ENCODE measurements at places on chromosomes 6 and 20. TPM values are rescaled to one million over a fixed set of nuclear protein-coding genes. Genes with fewer than 3 reads are reported as not detected.

- H3K27ac ChIP-seq = no peak overlapping the region
- H3K27me3 ChIP-seq = no peaks in the 10 kb centered on the region
- H3K4me1 ChIP-seq = peaks cover 6% of the 10 kb centered on the region
- no peak overlapping the region for H3K4me3 ChIP-seq
Observed at GRCh38 chr6:31394381-31394780, 9.0 kb upstream of the MICA start.

- H3K4me3 ChIP-seq = peak overlapping the region; percentile 74
- H3K4me1 ChIP-seq = peaks cover 13% of the 10 kb centered on the region
- ATAC-seq = peak; percentile 54
- no peaks in the 10 kb centered on the region for H3K27me3 ChIP-seq
Observed at GRCh38 chr20:10502098-10502526, 67.0 kb downstream of the SLX4IP start.

GRCh38 chr20:26207237-26207966 is 510.7 kb upstream of the ZNF337 start:
- H3K4me3 ChIP-seq = peak overlapping the region; percentile 71
- H3K36me3 ChIP-seq = no peaks in the 10 kb centered on the region
- ATAC-seq = no peak
- peaks cover 5% of the 10 kb centered on the region for H3K4me1 ChIP-seq
- H3K27ac ChIP-seq = no peak overlapping the region

DNA sequence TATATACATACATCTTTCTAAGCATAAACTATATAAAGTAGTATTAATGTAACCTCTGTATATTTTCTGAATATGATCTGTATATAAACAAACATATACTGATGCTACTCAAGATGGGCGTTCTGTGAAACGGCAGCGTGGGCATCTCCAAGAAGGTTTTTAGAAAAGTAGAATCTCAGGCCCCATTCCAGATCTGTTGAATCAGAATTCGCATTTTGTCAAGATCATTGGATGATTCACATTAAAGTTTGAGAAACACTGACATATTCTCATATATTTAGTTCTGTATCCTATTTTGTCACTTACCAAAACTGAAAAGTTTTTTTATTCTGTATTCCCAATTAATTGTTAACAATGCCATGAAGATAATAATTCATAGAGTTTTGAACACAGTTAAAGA is 5.5 kb downstream of the C6orf141 start:
- H3K4me1 ChIP-seq = peaks cover 6% of the 10 kb centered on the region
- H3K4me3 ChIP-seq = no peak overlapping the region
- H3K27me3 ChIP-seq = peaks cover 11% of the 10 kb centered on the region
- ATAC-seq = no peak

DNA sequence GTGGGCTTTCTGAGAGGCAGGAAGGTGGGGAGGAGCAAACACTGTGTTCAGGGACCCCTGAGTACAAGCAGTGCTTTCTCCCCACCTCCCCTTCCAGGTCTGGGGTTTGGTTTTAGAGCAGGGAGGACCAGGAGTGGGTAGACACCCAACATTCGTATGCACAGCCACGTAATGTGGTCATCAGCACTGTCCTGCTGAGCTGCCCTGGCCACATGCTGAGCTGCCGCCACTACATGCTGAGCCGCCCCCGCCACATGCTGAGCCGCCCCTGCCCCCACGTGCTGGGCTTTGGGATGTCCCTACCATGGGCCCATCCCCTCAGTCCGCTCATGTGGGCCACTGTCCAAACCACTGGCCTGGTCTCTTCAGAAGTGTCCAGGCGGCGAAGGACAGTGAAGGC is 214.9 kb upstream of the CST7 start:
- ATAC-seq = peak; percentile 10
- no peak overlapping the region for H3K27ac ChIP-seq
- no peak overlapping the region for H3K4me3 ChIP-seq

- H3K36me3 ChIP-seq = no peaks in the 10 kb centered on the region
- no peak overlapping the region for H3K4me3 ChIP-seq
- peaks cover 27% of the 10 kb centered on the region for H3K27me3 ChIP-seq
- no peak overlapping the region for H3K27ac ChIP-seq
Observed at GRCh38 chr6:17928514-17929430, 58.7 kb downstream of the KIF13A start.

DNA sequence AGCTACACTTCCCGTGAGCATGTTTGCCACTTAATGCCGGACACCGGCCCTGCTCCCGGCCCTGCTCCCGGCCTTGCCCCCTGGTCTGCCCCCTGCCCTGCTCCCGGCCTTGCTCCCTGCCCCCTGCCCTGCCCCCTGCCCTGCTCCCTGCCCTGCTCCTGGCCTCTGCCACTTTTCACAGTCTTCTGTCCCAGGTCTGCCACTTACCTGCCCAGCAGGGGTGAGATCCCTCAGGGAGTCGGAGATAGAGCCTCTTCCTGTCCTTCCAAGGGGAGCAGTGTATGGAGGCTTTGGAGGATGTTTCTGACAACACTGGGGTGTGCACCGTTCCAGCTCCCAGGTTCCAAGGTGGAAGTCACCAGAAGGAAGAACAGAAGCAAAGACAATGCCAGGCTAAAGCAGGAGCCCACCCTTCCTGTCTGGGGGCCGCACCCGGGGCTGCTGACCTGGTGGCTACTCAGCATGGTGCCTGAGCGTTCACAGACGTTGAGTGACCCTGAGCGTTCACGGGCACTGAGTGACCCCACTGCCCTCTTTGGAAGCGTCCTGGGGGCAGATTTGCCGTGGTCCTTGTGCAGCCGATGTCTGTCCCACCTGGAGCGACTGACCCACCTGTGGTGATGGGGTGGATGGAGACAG is 199.8 kb downstream of the DLL1 start:
- no peak overlapping the region for H3K4me3 ChIP-seq
- H3K36me3 ChIP-seq = peaks cover 15% of the 10 kb centered on the region
- peaks cover 17% of the 10 kb centered on the region for H3K4me1 ChIP-seq
- no peak for ATAC-seq

DNA sequence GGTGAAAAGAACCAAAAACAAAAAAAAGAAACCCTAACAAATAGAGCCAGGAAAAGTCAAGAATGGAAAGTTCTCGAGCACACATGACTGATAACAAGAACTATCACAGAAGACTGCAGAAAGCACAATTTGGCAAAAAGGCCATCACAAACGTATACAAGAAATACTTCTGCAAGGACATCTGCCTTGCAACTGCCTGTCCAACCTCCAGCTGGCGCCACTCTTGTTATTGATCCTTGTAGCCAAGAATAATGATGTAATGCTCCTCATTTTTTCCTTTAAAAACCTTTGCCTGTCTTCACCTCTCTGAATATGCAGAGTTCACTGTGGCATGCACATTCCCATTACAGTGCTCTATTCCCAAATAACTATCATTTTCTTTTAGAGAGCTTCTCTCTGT is 87.9 kb upstream of the BMP5 start:
- ATAC-seq = no peak
- H3K36me3 ChIP-seq = no peaks in the 10 kb centered on the region
- H3K4me3 ChIP-seq = no peak overlapping the region

- peaks cover 39% of the 10 kb centered on the region for H3K4me1 ChIP-seq
- no peaks in the 10 kb centered on the region for H3K36me3 ChIP-seq
- peaks cover 11% of the 10 kb centered on the region for H3K27me3 ChIP-seq
- no peak overlapping the region for H3K4me3 ChIP-seq
- no peak for ATAC-seq
- H3K27ac ChIP-seq = no peak overlapping the region
Observed at GRCh38 chr6:90442366-90442765, 144.5 kb downstream of the MAP3K7 start.

DNA sequence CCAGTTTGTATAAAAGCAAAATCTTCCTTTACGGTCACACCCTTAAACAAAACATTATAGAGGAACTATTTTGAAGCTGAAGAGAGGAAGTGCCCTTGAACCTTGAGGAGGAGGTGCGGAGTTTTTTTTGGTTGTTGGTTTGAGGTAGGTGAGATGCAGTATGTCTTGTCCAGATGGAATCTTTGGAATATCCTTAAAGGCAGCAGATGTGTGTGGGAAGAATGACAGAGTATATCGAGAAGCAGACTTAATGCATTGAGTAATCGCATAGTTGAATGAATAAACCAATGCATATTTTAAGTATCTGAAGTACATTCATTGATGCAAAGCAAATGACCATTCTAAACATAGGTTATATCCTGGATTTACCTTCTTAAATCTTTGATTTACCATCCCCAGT is 49.9 kb downstream of the AIG1 start:
- no peak overlapping the region for H3K4me3 ChIP-seq
- ATAC-seq = no peak
- H3K4me1 ChIP-seq = peaks cover 9% of the 10 kb centered on the region
- H3K27ac ChIP-seq = no peak overlapping the region
- no peaks in the 10 kb centered on the region for H3K27me3 ChIP-seq

DNA sequence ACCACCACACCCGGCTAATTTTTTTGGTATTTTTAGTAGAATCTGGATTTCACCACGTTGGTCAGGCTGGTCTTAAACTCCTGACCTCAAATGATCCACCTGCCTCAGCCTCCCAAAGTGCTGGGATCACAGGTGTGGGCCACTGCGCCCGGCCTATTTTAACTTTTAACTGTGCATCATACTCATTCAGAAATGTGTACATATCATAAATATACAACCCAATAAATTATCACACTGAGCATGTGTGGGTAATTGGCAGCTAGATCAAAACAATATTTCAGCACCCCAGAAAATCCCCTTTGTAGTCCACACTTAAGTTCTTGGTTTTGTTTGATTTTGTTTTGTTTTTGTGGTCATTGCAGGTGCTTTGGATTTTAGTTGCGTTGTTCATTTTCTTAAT is 228.9 kb upstream of the ZNF217 start:
- ATAC-seq = no peak
- H3K4me1 ChIP-seq = no peaks in the 10 kb centered on the region
- H3K27ac ChIP-seq = no peak overlapping the region
- H3K4me3 ChIP-seq = no peak overlapping the region
- no peaks in the 10 kb centered on the region for H3K27me3 ChIP-seq

GRCh38 chr20:58306421-58307261 is 2.9 kb upstream of the RAB22A start:
- peak overlapping the region; percentile 76 for H3K4me3 ChIP-seq
- peak; percentile 88 for ATAC-seq
- peaks cover 35% of the 10 kb centered on the region for H3K4me1 ChIP-seq
- no peaks in the 10 kb centered on the region for H3K27me3 ChIP-seq
- H3K36me3 ChIP-seq = peaks cover 38% of the 10 kb centered on the region

- no peaks in the 10 kb centered on the region for H3K36me3 ChIP-seq
- no peaks in the 10 kb centered on the region for H3K27me3 ChIP-seq
- no peak for ATAC-seq
- H3K27ac ChIP-seq = no peak overlapping the region
Observed at GRCh38 chr6:45132059-45132458, 196.1 kb upstream of the RUNX2 start.

DNA sequence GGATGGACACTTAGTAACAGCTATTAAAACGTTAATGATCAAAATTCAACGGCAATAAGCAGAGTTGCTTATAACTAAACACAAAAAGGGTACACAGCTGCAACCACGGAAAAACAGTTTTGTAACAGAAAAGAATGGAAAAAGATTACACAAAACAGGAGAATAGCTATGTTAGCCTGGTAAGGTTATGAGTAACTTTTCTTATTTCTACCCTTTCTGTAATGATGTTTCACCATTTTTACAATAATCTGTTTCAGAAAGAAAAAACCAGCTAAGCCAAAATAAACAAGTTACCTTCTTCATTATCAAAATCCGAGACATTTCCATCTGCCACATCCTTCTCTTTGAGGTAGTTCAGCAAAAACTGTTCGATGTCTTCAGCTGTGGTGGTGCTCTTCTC is 27.4 kb downstream of the TTI1 start:
- peaks cover 13% of the 10 kb centered on the region for H3K4me1 ChIP-seq
- H3K27me3 ChIP-seq = no peaks in the 10 kb centered on the region
- peaks cover 86% of the 10 kb centered on the region for H3K36me3 ChIP-seq
- peak overlapping the region; percentile 5 for H3K4me3 ChIP-seq
- peak; percentile 34 for ATAC-seq

- H3K27ac ChIP-seq = no peak overlapping the region
- H3K36me3 ChIP-seq = no peaks in the 10 kb centered on the region
- H3K27me3 ChIP-seq = peaks cover 36% of the 10 kb centered on the region
- H3K4me3 ChIP-seq = no peak overlapping the region
- no peaks in the 10 kb centered on the region for H3K4me1 ChIP-seq
Observed at GRCh38 chr6:27593200-27593818, 120.4 kb upstream of the ZNF184 start.

DNA sequence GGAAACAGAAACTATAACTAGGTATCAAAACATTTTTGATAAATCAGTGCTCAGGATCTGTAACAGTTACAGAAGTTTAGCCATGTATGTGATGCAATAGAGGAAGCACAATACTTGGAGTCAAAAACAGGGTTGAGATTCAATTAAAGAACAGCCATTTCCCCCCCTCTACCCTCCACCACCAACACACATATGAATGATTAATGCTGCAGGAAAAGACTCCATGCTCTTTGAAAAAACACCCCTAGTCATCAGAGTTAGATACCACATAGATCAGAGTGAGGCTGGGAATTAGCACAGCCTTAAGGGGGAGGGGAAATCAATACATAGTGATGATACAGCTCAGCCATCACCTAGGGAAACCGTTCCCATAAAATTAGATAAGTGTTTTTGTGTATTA is 108.9 kb upstream of the EMILIN3 start:
- H3K36me3 ChIP-seq = peaks cover 69% of the 10 kb centered on the region
- H3K27ac ChIP-seq = peak overlapping the region; percentile 15
- H3K27me3 ChIP-seq = no peaks in the 10 kb centered on the region
- no peak for ATAC-seq
- peaks cover 19% of the 10 kb centered on the region for H3K4me1 ChIP-seq

DNA sequence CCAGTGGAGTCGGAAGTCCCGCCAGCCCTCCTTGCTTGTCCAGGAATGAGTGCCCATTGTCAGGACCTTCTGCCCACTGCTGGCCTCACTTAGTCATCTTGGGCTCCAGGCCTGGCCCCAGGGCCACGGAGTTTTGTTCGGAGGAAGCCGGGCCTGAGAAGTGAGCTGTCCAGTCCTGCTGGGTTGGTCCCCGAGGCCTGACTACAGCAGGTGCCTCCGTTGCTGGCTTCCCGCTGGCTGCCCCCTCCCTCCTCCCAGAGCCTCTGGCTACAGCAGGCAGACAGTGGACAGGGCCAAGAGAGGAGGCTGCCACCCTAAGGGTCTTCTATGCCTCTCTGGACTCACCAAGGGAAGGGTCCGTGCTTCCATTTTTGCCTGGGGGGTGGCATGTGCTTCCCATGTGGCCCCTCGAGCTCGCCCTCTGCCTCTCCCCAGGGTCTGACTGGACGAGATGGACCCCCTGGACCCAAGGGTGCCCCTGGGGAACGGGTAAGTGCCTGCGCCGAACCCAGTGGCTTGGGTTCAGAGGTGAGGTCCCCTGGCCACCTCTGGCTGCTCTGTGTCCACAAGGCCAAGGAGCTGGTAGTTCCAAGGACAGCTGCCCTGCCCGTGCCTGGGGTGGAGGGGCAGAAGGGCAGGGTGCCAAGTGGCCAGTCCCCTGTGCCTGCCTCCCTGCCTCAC is 2.8 kb downstream of the COL9A3 start:
- no peaks in the 10 kb centered on the region for H3K36me3 ChIP-seq
- ATAC-seq = no peak
- no peak overlapping the region for H3K4me3 ChIP-seq
- H3K27me3 ChIP-seq = peaks cover 3% of the 10 kb centered on the region

OR2B3 gene
- not detected for total RNA-seq

CITED2 gene
- total RNA-seq = 60.9 TPM

FERMT1 gene
- 0.48 TPM for total RNA-seq

WFDC2 gene
- total RNA-seq = not detected

HLA-DRA gene
- 13.6 TPM for total RNA-seq

PRR18 gene
- not detected for total RNA-seq

MCHR2 gene
- not detected for total RNA-seq

ACSS1 gene
- 23.3 TPM for total RNA-seq

DNAH8 gene
- 0.09 TPM for total RNA-seq

PLEKHG1 gene
- 7.8 TPM for total RNA-seq

ARFGAP1 gene
- 70.5 TPM for total RNA-seq

CDKAL1 gene
- 27.7 TPM for total RNA-seq

COL21A1 gene
- total RNA-seq = not detected

SLC17A5 gene
- total RNA-seq = 6.4 TPM

MDC1 gene
- total RNA-seq = 57.4 TPM

SPTLC3 gene
- not detected for total RNA-seq

PLG gene
- total RNA-seq = not detected
